HFF-Myc (cell line): ENCODE measurements at places on chromosomes 3 and 15.
A peak's percentile ranks its signal among the peaks of the same experiment; 100 is the strongest.

- DNase-seq: no peak
Measured at GRCh38 chr3:184258926-184259325, 2.4 kb downstream of the CAMK2N2 start.

DNA sequence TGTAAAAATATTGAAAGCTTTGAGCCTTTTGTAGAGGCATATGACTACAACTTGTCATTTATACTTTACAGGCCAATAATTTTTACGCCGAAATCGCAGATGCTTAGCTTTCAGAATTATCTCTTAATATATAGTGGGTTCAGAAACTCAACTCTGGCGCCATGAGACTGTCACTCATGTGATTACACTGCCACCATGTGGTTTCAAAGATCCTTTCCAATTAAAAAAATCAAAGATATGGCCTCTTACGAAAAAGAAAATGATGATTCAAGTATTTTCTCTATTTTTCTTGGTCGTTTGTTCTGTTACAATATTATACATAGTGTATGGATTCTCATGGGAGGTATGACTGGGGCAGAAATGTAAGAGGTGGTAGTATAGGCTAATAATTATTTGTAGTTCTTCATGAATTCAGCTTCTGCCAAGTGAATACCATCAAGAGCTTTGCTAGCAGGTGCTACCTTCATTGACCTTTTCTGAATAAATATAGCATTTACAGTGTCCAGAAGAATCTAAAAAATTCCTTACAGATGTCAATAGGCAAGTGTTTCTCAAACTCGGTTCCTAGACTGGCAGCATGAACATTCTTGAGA is 751.7 kb upstream of the GOLIM4 start:
- peak; percentile 6 for DNase-seq

DNA sequence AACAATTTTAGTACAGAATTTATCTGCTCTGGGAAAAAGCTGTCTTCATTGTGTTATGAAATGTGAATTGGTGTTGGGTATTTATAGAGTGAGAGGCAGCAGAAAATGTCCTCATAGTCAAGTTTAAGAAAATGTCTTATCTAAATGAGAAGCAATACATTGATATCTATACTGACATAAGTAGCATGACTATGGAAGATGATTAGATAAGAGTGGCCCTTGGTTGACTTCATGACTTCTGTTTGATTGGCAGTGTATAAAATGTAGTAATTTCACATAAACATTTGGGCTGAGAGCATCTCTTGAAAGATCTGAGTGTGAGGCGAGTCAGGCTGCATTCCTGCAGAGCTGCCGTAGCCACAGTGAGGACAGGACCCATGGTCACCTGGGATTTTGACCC is 19.4 kb downstream of the MCTP2 start:
- no peak for DNase-seq

DNA sequence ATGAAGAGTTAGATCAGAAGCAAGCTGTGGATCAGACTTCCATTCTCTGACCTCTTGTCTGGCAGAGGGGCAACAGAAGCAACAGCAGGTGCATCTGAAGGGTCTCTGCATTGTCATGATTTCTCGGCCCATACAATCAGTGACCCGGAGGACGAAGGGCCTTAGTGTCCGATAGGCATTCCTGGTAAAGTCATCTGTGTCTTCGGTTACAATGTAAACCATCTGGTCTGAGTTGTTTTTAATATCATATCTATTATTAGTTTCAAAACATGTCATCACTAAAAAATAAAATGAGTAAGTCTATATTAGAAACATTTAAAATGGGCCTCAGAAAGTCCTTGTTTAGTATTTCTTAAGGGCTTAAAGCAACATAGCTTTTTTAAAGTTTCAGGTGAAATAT is 38.8 kb upstream of the PLOD2 start:
- DNase-seq: no peak

GRCh38 chr3:71317749-71318457 is 265.6 kb downstream of the FOXP1 start:
- no peak for DNase-seq

DNA sequence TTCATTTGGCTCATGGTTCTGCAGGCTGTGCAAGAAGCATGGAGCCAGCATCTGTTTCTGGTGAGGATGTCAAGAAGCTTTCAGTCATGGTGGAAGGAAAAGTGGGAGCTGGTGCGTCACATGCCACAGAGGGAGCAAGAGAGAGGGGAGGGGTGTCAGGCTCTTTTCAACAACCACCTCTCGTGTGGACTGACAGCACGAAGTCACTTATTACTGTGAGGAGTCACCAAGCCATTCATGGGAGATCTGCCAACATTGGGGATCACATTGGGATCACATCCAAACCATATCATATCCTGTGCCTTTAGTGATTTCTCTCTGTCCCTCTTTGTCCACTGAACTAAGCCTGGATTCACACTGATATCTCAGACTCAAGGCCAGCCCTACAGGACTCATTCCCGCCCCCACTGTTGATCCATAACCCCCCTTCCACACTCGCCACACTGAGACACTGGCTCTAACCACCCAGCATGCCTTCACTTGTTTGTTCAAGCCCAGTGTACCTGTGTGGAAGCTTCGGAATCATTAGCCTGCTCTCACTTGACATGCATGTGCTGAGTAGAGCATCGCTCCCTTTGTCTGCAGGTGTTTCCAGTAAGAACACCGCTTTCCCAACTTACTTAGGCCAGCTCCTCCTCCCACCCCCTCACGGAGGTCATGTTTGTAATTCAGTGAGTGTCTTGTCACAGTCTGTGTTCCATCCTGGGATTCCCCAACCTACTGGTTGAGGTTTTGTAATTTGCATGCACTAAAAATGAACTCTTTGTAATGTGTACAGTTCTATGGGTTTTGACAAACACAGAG is 132.2 kb downstream of the KLF13 start:
- no peak for DNase-seq

- DNase-seq: no peak
Measured at GRCh38 chr3:16313886-16314645, 49.1 kb downstream of the OXNAD1 start.

- no peak for DNase-seq
Measured at GRCh38 chr15:101000271-101000681, 81.1 kb downstream of the LRRK1 start.

DNA sequence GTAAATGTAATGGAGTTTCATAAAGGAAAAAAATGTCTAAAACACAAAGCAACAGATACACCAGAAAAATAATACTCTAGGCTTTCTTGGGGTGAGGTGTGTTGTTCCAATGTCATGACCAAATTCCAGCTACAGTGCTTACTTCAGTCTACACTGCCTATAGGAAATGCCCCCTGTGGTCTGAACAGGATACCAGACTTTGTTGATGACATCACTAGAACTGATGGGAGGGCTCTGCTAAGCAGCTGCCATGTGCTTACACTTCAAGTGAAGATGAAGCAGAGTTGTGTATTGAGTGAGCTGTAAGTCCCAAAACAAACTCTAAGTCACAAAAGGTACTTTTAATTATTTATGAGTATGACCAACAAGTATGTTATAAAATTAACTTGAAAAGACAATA is 456.1 kb upstream of the IL12A start:
- no peak for DNase-seq

- DNase-seq: no peak
Measured at GRCh38 chr3:155208183-155208800, 85.2 kb downstream of the STRIT1 start.
